ENCODE measurements at places on chromosomes 6 and 20. TPM values are rescaled to one million over a fixed set of nuclear protein-coding genes. Genes with fewer than 3 reads are reported as not detected.

GRCh38 chr20:5608104-5608441 lies 142.1 kb upstream of the SHLD1 start:
- DNase-seq = no peak

The MICB gene
- total RNA-seq = 4.0 TPM

- DNase-seq = no peak
Measured at GRCh38 chr6:31473780-31474761, 23.9 kb upstream of the MICB start.

DNA sequence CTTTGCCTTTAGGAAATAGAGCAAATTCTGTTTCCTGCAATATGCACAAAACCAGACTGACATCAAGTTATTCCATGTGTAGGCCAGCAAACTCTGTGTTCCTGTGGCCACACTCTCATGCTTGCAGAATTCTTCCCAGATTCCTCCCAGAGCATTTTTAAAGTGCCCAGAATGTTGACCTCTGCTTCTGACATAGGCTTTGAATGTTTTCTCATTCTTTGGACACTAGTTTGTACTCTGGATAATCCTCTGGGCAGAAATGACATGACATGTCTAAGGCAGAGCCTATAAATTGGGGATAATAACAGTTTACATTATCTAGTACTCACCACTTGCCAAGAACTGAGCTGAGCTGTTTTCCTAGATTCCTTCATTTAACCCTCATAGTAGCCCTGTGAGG lies 9.2 kb upstream of the EFHC1 start:
- DNase-seq = no peak

DNA sequence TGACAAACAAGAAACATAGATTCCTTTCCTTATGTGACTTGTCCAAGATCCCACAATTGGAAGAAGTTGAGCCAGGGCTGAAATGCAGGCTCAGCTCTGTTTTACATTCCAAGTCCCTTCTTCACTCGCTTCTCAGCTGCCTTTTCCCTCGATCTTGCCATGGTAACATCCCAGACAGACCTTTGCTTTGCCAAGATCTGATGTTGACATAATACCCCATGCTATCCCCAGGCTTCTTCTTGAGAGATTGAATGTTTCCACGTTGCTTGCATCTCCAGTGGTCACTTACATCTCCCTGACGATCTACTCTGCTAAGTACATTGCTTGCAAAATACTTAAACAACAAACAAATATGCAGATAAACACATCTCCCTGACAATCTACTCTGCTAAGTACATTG lies 63.5 kb downstream of the TBXT start:
- no peak for DNase-seq

- no peak for DNase-seq
Measured at GRCh38 chr20:44345147-44345546, 8.3 kb downstream of the R3HDML start.

DNA sequence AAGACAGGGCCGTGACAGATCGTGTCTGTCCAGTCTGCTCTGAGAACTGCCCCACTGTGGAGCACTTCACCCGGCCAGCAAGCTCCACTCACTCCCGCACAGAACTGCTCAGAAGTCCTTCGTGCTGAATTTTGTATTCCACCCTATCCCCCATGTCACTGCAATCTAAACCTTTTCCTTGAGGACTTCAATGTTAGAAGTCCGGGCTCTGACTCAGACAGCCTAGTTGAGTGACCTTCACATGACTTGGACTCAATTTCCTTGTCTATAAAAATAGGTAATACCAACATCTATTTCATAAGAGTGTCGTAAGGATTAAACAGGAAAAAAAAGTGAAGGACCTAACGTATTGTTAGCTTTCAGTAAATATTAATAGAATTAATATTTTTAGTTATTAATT lies 161.6 kb downstream of the QRSL1 start:
- no peak for DNase-seq

DNA sequence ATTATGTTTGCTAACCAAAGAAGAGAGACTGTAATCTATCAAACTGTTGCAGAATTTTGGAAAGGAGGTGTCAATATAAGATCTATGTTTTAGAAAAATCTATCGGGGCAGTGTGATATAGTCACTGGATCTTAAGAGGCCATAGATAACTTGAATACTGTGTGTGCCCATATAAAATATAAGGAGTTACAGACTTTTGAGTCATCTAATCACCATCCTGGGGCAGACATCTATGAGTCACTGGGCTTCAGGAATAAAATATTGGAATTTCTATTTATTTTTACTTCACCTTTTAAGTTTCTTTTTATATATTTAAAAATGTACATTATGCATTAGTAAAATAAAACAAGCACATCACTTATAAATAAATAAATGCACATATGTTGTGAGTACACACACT lies 509.3 kb upstream of the MAN1A1 start:
- DNase-seq = no peak

DNA sequence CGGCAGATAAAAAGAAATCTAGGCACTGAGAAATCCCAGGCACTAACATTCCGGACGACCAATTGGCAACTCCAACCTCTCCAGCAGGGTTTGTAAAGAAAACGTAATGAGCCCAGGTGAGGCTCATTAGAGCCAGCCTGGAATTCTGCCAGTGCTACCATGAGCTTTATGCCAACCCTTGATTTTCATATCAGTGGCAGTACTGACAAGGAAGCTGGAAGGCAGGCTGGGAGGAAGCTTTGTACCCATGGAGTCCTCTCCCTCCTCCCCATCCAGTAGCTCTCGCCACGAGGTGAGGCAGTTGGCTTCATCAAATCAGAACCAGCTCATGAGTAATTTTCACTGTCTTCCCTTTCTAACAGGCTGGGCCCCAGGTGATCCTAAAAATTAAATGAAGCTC lies 250.2 kb downstream of the ZNF217 start:
- DNase-seq = no peak

The PHACTR1 gene
- total RNA-seq = 5.6 TPM

DNA sequence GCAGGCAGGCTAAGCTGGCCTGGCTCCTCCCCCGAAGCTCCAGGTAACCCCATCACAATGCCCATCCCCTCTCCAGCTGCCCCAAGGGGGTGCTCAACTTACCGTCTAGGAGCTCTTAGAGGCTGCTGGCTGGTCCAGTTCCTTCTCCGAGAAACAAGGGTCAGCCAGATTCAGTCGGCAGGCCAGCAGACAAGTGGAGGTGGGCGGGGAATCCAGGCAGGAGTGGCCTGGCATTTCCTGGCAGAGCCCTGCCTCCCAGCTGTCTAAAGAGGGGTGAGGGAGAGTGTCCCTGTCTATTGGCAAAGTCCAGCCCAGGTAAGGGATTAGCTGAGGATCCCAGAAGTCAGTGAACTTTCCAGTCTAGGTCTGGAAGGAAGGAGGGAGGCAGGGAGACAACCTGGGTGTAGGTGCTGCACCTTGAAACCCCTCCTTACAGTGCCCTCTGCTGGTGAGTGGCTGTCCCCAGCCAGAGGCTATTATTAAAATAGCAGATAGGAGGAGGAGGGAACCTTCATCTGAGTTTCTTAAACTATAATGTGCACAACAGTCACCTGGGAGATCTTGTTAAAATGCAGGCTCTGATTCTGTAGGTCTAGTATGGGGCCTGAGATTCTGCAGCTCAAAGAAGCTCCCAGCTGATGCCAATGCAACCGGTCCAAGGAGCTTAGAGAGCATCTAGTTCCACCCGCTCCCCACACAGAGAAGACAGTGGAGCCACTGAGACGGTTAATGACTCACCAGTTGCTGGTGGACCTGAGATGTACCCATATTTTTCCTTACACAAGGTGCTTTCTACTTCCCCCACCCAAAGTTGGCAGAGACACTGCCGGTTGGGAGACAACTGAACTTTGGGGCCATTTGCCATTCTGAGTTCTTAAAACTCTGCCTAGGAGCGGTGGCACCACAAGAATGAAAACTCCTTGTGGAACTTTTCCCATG lies at the start of gene UNC5CL:
Gene UNC5CL, minus strand, starts transcription at position 162 of the 939 bp plus-strand sequence. CDS start 4,147 bp downstream, outside the sequence.
- no peak for DNase-seq

GRCh38 chr6:105997482-105997881 lies 88.7 kb upstream of the PRDM1 start:
- DNase-seq = no peak
